ENCODE measurements at places on chromosomes 6 and 20.

GRCh38 chr20:17077030-17077429 is 149.8 kb upstream of the PCSK2 start:
- DNase-seq = no peak

DNA sequence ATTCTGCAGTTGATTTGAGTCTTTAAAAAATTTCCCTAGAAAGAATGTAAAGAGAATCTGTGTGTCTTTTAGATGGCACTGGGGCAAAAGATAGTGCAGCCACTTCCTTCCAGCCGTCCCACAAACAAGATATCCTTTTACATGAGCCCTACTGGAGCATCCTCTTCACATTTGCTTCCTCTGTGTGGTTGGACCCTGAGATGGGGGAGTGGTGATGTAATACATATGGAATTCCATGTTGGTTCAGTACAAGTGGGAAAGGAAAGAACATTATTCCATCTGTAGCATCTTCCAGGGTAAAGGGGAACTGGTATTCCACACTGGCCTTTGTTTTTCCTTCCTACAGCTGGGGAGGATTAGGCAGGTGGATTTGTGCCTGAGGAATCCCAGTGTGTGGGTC is 78.9 kb upstream of the ISM1 start:
- no peak for DNase-seq

GRCh38 chr6:157429248-157429647 is 48.3 kb downstream of the ZDHHC14 start:
- DNase-seq = no peak

- no peak for DNase-seq
Observed at GRCh38 chr20:21971436-21971835, 266.0 kb downstream of the PAX1 start.

- DNase-seq = no peak
Observed at GRCh38 chr6:70277470-70277869, 25.4 kb downstream of the COL9A1 start.

GRCh38 chr6:106087548-106088325 is 1.6 kb downstream of the PRDM1 start:
- DNase-seq = no peak

DNA sequence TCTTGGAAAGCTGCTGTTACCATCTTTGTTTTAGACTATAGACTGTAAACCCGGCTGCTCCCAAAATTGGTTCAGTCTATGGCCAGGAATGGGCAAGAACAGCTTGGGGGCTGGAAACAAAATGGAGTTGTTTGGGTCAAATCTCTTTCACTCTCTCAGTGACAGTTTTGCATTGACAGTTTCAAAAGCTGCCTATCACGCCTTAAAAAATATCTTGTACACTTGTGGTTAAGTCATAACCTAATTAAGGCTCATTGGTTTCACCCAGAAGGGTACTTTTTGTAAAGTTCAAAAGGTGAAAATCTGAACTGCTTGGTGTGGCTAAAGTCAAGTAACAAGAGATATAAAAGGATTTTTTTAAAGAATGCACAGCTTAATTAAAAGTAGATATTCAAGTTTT is 76.1 kb upstream of the PRL start:
- DNase-seq = no peak

GRCh38 chr20:44405257-44405656 is 49.8 kb downstream of the HNF4A start:
- DNase-seq = no peak

GRCh38 chr20:45230631-45231030 is 9.5 kb downstream of the SEMG2 start:
- DNase-seq = no peak
